ENCODE measurements at places on chromosomes 13 and 19.

GRCh38 chr19:22945560-22945959 is 57.4 kb downstream of the ZNF728 start:
- no peak for DNase-seq

- no peak for DNase-seq
These were observed 505 bp downstream of the PAF1 start for GRCh38 chr19:39390451-39390750.

GRCh38 chr19:55801416-55801815 is 30.4 kb downstream of the NLRP11 start:
- DNase-seq = no peak

DNA sequence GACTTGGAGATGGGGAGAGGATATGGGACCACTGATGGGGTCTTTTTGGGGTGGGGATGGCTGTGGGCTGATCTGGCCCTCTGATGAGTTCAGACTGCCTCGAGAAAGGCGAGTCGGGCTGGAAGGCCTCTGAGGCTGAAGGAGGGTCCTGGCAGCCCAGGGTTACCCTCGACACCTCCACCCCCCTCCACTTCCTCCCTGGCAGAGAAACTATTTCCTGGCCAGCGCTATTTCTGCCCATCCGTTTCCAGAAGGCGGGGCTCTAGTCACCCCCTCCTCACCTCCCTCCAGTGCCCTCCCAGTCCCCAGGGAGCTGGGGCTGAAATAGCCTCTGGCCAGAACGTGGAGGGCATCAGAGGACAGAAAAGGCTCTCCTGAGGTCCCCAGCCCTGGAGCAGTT is 9.7 kb downstream of the EXOC3L2 start:
- DNase-seq = no peak

GRCh38 chr13:44051918-44052675 is 172.4 kb downstream of the LACC1 start:
- peak; percentile 42 for DNase-seq

- no peak for DNase-seq
These were observed 23.7 kb upstream of the GPR18 start for GRCh38 chr13:99281811-99282263.

- DNase-seq = no peak
These were observed 367.8 kb downstream of the DACH1 start for GRCh38 chr13:71499235-71499634.

DNA sequence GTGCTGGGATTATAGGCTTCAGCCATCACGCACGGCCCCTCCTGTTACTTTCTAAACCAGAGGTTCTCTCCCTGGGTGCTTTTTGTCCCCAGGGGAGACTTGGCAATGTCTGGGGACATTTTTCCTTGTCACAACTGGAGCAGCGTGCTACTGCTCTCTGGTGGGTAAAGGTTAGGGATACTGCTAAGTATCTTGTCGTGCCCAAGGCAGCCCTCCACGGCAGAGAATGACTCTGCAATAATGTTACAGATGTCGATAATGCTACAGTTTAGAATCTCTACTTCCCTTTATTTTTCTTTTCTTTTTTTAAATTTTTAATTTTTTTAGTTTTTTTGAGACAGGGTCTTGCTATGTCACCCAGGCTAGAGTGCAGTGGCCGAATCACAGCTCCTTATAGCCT is 38.0 kb downstream of the ADGRE1 start:
- DNase-seq = no peak

DNA sequence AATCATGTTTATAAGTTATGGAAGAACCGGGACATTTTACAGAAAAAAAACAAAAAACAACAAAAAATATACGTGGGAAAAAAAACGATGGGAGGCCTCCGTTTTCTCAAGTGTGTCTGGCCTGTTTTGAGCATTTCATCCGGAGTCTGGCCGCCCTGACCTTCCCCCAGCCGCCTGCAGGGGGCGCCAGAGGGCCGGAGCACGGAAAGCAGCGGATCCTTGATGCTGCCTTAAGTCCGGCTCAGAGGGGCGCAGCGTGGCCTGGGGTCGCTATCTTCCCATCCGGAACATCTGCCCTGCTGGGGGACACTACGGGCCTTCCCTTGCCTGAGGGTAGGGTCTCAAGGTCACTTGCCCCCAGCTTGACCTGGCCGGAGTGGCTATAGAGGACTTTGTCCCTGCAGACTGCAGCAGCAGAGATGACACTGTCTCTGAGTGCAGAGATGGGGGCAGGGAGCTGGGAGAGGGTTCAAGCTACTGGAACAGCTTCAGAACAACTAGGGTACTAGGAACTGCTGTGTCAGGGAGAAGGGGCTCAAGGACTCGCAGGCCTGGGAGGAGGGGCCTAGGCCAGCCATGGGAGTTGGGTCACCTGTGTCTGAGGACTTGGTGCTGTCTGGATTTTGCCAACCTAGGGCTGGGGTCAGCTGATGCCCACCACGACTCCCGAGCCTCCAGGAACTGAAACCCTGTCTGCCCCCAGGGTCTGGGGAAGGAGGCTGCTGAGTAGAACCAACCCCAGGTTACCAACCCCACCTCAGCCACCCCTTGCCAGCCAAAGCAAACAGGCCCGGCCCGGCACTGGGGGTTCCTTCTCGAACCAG is 1.8 kb upstream of the APOE start:
- peak; percentile 5 for DNase-seq

DNA sequence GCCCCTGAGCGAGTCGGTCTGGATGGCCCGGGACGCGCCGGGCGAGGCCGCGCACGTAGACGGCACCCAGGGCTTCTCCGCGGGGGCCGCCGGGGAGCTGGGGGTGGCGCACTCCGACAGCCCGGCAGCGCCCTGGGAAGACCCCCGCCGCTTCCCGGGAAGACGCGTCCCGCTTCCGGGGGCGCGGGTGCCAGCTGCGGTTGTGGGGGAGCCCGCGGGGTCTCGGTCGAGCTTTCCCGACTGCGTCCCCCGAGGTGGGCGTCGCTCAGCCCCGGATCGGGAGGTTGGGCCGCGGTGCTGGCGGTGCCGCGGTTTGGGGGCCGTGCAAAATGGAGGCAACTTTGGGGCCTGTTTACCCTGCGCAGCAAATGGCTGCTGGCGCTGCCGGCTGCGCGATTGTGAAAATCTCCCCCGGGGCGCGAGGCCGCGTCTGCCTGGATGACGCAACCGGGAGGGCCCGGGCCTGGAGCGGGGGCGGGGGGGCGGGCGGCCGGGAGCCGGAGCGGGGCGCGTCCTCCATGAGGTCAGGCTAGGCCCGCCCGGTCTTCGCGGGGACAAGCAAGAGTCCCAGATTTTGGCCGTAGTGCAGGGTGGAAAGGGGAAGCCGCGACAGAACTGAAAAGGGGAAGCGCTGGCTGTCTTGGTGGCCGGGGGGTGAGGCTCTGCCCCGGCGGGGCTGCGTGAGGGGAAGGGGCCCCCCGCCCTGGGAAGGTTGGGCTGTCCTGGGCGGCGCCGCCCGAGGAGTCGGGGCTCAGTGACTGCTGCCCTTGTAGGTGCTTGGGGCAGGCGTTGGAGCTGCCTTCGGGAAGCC is 11.3 kb downstream of the PEAK3 start:
- peak; percentile 61 for DNase-seq

GRCh38 chr13:39281539-39282150 is 243.4 kb downstream of the NHLRC3 start:
- DNase-seq = no peak

DNA sequence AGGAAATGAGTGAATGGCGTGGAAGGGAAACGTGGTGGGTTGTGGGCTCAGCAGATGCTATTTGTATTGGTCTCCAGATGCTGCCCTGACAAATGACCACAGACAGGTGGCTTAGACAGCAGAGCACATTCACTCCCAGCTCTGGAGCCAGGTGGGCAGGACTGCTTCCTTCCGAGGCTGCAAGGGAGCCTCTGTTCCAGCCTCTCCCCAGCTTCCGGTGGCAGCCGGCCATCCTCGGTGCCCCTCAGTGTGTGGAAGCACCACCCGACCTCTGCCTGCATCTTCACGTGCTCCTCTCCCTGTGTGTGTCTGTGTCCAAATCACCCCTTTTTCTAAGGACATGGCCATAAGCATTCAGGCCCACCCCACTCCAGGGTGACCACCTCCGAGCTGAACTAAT is 105.1 kb downstream of the SOX1 start:
- no peak for DNase-seq

- no peak for DNase-seq
These were observed 299.3 kb upstream of the ARGLU1 start for GRCh38 chr13:106867249-106867648.

GRCh38 chr13:50887151-50887550 is 22.4 kb upstream of the RNASEH2B start:
- no peak for DNase-seq

DNA sequence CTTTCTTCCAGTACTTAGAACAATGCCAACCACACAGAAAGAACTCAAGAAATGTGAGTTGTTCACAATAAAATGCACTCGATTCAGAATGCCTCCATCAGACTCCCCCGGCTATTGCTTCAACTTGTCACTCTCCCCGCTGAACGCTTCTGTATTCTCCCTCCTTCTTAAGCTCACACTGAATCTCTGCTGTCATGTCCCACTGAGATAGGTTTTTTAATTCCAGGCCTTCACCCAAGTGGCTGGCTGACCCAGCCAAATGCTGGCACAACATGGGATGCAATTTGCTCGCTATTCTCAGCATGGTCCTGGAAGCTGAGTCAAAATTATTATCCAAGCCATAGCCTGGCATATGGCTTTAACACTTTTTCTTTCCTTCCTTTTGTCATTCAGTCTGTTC is 76.8 kb upstream of the SERP2 start:
- DNase-seq = no peak
